ENCODE measurements at places on chromosomes 4 and X.

DNA sequence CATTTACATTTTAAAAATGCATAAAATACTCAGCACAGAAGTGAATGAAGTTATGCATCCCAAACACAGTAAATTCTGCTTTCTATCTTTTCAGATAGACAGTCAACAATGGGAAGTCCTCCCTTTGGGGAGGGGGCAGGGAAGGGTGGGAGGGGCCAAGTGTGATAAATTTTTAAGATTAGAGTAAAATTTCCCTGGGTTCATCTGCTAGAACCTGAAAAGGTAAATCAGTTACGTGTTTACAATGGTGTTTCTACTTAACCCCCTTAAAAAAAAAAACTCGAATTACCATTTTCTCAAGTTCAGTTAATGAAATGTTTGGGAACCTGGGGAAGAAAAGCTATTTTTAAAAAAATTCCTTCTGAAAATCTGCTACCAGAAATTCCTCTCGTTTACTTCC is 9.1 kb downstream of the PITX2 start:
- DNase-seq: no peak

- no peak for DNase-seq
Measured at GRCh38 chrX:24153796-24154189, 4.3 kb downstream of the ZFX start.

DNA sequence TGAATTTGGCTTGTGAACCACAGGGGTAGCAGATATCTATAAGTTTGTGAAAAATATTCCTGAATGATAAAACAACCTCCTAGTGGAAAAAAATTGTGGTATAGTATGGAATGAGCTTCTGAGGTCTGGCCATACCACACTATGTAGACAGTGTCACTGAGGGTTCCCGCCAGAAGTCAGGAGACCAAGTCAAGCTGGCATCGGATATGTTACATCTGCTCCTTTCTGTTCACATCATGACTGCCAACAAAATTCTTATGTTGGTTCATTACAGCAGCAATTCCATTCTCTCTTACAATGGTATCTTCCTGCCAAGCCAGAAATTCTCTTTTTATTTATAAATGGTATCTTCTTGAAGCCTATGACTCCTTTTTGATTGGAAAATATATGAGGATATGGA is 273.0 kb downstream of the PPP3CA start:
- peak; percentile 2 for DNase-seq

GRCh38 chr4:12144051-12144450 is 715.4 kb upstream of the HS3ST1 start:
- no peak for DNase-seq
